ENCODE measurements at places on chromosomes 5 and 9.

GRCh38 chr5:170248172-170248930 is 15.6 kb downstream of the C5orf58 start:
- DNase-seq = no peak

GRCh38 chr5:131198625-131199024 is 27.9 kb downstream of the LYRM7 start:
- DNase-seq = no peak

GRCh38 chr5:76456258-76456657 is 53.2 kb downstream of the IQGAP2 start:
- DNase-seq = no peak

DNA sequence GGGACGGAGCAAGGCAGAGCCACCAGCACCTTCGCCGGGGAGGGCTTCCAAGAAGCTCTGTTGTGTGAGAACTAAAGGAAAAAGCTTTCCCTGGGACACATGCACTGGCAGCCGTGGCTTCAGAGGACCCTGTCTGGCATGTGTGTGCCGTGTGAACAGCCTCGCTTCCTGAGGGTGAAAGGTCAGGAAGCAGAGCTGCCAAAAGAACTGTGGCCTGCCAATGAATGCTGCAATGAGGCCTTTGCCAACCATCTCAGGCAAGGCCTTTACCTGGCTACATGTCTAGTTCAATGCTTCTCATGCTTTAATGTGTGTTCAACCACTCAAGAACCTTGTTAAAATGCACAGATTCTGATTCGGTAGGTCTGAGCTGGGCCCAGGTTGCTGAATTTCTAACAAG is 53.5 kb downstream of the NIPSNAP3B start:
- DNase-seq = no peak

GRCh38 chr5:113118765-113119164 is 142.2 kb downstream of the DCP2 start:
- DNase-seq = no peak

Measured in amniotic epithelial cell (primary cell).